ENCODE measurements at places on chromosomes 1 and 21.

- DNase-seq, result no peak
Measured at GRCh38 chr1:59880735-59881134, 45.8 kb downstream of the CYP2J2 start.

DNA sequence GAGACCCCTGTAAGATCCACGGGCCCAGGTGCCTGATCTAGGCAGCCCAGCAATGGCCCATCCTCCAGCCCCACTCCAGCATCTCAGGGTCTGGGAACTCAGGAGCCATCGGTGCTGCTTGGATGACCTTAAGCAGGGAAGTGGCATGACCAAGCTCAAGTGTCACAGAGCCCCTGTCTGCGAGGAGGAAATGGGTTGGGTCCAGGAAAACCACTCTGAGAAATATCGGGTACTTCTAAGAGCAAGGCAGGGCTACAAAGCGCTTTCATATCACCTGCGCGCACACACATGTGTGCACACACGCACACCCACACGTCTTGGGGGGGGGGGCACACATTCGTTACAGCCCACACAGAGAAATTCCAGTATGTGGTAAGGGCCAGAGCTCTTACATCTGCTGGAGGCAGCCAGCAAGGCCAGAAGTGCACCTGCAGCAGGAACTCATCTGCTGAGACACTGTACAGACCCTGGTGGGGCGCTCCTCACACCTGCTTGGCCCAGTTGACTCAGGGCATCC, 32.6 kb upstream of the SPOCD1 start:
- no peak for DNase-seq

GRCh38 chr1:186974774-186975181, 146.0 kb downstream of the PLA2G4A start:
- no peak for DNase-seq

DNA sequence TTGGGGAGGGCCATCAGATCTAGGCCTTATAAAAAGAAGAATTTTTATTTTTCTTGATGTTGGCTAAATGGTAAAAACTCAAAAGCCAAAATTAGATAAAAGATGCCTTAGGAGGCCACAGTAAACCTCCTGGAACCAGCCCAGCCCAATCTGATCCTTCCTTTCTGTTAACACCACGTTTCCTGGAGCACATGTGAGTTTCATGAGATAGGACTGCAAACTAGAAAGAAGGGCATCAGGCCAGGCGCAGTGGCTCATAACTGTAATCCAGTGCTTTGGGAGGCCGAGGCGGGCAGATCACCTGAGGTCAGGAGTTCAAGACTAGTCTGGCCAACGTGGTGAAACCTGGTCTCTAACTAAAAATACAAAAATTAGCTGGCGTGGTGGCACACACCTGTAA, 6.7 kb downstream of the HSF2BP start:
- no peak for DNase-seq

- no peak for DNase-seq
Measured at GRCh38 chr21:45876381-45877170, 105.0 kb upstream of the COL6A1 start.

DNA sequence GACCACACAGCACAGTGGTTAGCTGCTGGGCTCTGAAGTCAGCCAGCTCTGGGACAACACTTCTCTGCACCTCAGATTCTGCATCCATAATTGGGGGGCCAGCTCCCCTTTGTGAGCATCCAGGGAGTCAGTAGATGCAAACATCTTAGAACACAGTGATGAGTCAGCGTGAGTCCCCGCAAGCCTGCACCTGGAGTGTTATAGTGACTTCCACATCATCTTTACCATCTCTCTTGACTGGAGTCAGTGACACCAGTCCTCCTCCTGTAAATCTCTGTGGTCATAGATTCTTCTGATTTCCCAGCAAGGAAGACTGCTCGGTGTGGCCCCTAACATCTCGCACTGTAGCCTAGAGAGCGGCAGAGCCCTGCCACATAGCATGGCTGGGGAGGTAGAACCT, 13.9 kb upstream of the EDN2 start:
- DNase-seq, result no peak

GRCh38 chr1:113811156-113811887, 954 bp downstream of the RSBN1 start:
- no peak for DNase-seq

- no peak for DNase-seq
Measured at GRCh38 chr1:87436534-87436933, 107.9 kb downstream of the LMO4 start.

GRCh38 chr21:24825348-24825747, 781.9 kb downstream of the MRPL39 start:
- no peak for DNase-seq

- no peak for DNase-seq
Measured at GRCh38 chr1:148160048-148160342, 7.9 kb upstream of the NBPF11 start.

DNA sequence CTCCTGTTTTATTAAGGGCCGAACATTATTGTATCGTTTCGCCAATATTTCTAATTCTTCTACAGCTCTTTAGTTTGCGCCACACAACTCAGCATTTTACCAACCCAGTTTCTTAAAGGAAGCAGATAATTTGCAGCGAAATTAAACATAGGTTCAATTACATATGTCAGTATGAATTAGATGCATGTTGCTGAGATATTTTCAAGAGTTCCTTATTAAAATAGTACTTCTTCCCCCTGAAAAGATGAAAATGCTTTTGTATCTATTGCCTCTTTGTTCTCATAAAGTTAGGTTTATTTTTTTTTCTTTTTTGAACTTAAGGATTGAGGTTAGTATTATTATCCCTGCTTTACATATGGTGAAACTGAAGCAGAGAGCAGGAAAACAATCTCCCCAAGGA, 183.5 kb upstream of the C1orf105 start:
- DNase-seq, result no peak

GRCh38 chr21:44571296-44571695, 2.2 kb upstream of the KRTAP10-4 start:
- no peak for DNase-seq

DNA sequence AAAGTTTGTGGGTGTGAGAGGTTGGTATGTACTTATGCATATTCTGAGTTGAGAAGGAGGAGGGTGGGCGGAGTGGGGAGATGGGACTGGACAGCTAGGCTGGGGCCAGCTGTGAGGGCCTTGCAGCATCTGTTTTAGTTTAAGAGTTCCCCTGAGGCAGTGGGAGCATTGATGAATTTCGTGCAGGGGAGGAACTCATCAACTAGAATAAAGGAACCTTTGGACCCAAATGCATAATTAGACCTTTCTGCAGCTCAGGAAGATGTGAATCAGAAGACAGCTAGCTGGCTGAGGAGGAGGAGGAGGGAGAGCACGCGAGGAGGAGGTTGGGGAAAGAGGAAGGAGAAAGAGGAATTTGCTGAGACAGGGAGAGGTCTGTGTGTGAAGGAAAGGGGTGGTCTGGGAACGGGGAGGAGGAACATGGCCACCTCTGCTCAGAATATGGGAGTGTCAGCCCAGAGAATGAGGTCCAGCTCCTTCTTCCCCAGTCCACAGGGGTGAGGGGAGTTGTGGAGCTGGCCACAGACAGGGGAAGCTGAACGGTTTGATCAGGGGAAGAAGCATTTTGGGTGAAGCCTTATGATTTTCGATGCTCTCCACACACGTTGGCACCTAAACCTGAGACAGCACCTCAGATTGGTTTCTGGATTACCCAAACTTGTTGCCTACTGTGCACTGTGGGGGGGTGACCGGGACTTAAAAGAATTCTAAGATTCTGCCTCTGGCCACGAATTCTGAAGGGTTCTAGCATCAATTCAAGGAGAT, 27.7 kb downstream of the MYOG start:
- DNase-seq, result no peak

GRCh38 chr1:241499910-241500309, 19.6 kb downstream of the FH start:
- no peak for DNase-seq

DNA sequence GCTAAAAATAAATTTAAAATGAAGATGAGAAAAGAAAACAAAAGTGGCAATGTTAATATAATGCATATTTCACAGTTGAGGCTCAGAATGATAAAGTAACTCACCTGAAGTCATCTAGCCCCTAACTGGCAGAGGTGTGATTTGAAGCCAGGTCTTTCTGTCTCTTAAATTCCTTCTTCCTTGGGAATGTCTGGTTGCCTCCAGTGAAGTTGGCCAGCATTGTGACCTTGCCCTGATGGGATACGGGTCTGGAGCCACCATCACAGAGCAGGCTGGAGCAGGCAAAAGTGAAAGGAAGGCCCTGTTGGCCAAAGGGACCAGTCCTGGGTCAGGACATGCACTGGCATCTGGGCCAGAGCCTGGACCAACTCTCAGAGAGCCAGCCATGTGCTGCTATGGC, 111.7 kb downstream of the EPHB2 start:
- no peak for DNase-seq

- no peak for DNase-seq
Measured at GRCh38 chr1:65172936-65173690, 25.1 kb downstream of the AK4 start.

DNA sequence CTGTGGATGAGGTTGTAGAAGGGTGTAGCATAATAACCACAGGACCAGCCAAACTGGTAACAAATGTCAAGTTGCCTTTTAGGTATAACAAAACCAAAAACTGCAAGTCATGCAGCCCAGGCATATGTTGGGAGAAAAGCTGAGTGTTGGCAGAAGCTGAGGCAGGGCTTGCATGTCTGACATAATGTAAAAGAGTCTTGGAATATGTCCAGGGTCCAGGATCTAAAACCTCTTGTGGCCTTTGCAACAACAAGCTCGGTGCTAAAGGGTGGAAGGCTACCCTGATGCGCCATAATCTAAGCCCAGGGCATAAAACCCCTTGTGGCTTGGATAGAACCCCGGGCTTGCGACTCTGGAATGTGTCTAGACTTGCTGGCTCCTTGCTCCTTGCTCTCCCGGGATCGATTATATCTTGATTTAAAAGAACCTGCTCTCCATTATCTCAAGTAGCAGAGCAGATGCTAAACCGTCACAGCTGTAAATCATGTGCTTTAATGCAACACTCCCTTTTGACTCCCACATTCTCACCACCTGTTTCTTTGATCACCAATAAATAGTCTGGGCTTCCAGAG, 26.5 kb upstream of the SLC35A3 start:
- DNase-seq, result no peak

DNA sequence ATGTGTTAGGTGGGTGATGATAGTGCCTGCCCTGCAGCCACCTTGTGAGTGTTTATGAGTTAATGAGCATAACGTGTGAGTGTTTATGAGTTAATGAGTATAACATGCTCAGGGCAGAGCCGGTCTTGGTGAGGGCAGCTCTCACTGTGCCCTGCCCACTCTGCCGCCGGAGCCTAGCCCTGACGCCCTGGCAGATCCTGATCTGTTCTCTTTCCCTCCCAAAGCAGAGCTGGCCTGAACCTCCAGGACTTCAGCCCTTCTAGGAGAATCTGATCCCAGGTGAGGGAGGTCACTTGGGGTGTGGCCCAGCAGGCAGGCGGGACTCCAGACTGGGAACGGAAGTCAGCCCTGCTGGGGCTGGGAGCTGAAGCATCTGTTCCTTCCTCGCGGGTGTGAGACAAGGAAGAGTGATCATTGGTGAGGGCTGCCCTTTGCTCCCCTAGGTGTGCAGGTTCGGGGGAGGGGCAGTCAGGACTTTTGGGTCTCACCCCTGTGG, 5.7 kb downstream of the FBLIM1 start:
- no peak for DNase-seq

DNA sequence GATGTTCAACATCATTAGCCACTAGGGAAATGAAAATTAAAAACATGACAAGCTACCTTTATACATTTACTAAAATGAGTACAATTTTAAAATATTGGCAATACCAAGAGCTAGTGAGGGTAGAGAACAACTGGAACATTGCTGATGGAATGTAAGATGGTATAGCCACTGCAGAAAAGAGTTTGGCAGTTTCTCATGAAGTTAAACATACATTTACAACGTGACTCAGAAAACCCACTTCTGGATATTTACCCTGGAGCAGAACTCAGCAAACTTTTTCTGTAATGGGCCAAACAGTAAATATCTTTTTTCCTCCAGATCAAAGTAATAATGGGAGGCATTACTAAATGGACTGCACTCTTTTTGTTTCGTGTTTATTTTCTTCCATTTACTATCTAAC, 22.1 kb downstream of the LPGAT1 start:
- DNase-seq, result no peak

DNA sequence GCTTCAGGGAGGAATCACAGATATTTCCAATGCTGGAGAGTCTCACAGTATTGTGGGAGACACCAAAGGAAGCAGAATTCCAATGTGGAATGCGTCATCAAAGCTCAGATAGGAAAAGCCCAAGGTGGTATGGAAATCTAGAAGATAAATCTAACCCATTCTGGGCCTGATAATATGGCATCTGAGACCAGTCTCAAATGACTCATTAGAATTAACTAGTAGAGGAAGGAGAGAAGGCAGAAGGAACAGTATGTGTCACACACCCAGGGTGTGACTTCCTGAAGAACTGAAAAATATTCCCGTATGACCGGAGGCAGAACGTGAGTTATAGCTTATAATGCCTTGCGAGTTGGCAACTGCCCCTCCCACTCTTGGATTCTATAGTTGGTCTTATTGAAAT, 499.2 kb downstream of the PLPP3 start:
- no peak for DNase-seq

DNA sequence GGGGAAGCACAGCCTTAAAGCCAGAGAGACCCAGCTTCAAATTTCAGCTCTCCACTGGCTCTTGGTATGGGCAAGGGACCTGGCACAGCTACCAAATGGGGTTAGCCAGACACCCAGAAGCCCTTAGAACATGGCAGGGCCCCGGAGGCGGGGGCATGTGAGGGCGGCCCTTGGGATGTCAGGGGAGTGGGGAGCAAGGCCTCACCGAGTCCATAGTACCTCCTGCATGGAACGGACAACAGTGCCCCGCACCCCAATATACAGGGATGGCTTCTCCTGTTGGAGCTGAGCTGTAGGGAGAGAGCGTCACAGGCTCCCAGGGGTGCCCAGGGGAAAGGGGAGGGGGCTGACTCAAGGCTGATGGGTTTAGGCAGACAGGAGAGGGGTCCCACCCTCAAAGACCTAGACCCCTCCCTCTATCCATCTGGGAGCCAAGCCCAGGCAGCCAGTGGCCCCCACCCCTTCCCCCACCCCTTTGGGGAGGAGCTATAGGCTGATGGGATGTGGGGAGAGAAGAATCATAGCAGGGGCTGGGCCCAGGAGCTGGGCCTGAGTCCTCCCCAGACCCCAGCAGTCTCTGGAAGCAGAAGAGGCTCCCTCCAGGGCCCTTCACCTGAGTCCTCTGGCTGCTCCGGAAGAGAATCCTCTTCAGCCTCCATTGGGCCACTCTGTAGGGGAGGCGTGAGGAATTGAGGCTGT, 16.5 kb downstream of the SPOCD1 start:
- DNase-seq, result no peak

GRCh38 chr1:67194209-67194863, 28.1 kb downstream of the IL23R start:
- no peak for DNase-seq

GRCh38 chr1:54137534-54138061, 15.2 kb downstream of the CDCP2 start:
- DNase-seq, result no peak
